ENCODE measurements at places on chromosomes 13 and 19. TPM values are rescaled to one million over a fixed set of nuclear protein-coding genes. Genes with fewer than 3 reads are reported as not detected.

DNA sequence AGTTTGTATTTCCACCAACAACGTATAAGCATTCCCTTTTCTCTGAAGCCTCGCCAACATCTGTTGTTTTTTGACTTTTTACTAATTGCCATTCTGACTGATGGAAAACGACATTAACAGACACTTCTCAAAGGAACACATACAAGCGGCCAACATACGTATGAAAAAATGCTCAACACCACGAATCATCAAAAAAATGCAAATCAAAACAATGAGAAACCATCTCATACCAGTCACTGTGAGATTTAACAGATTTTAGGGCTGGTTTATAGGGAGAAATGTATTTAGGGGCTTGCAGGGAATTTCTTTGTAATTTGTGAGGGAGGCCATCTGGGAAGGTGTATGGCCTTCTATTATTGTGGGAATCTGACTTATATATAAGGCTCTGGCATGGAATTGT is 2.8 kb upstream of the DZIP1 start:
- no peak for DNase-seq

FXYD3 gene
- 2.6 TPM for total RNA-seq

PGLYRP2 gene
- not detected for total RNA-seq

DNA sequence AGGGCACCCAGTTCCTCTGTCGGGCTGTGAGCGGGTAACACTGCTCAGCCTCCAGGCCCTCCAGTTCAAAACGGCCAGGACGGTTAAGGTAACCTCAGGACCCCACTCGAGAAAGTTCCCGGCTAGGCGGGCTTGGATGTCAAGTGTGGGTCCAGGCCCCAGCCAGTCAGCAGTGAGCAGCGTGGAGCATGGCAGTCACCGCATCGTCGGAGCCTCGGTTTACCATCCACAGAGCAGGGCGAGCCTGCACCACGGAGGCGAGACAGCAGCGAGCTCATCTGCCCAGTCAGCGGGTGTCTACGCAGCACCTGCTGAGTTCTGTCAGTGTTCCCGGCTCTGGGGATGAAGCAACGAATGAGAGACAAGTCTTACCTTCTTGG is 8.0 kb upstream of the CNOT3 start:
- no peak for DNase-seq

DNA sequence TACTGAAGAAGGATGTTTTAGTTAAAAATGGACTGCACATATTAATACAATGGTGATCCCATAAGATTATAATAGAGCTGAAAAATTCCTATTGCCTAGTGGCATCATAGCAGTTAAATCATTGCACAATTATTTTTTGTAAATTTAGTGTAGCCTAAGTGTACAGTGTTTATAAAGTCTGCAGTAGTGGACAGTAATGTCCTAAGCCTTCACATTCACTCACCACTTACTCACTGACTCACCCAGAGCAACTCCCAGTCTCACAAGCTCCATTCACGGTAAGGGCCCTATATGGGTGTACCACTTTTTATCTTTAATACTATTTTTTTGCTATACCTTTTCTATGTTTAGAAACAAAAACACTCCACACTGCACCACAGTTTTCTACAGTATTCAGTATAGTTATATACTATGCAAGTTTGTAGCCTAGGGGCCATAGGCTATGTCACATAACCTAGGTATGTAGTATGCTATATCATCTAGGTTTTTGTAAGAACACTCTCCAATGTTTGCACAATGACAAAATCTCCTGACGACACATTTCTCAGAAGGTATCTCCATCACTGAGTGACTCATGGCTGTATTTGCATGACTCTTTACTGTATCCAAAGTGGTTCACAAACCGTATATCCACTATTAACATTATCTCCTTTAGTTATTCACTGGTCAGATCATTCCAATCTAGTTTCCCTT is 536.0 kb downstream of the KLF12 start:
- no peak for DNase-seq

DNA sequence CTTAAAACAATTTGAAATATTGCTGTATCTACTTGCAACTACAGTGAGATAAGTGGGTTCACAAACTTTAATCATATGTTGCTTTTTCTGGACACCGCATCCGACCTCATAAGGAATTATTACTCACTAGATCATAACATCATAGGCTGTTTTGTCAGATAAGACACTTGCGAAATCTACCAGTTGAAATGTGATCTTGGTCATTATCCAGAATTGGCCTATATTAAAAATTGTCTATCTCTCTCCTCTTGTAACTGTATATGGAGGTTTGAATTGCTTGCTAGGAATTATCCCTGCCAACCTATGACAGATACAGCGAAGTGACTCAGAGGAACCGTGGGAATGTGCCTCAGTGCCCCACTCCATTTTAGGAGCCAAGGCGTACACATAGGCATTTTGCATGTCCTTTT is 117.0 kb upstream of the POSTN start:
- no peak for DNase-seq

DNA sequence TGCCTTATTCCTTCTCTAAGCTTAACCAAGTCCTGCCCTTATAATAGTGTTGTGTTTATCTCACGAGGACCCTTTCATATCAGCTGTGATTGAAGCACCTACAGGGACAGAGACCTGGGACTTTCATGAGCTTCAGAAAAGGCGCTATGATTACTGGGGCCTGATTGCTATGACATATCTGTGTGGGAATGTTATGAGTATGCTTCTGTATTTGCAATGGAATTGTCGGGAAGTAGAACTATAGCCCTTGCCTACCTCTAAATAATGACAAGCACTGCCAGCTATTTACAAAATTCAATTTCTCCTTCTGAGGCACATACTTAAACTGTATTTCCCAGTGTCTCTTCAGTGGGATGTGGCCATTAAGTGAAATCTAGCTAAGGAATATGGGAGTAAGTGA is 191.5 kb downstream of the LHFPL6 start:
- no peak for DNase-seq

- DNase-seq, result no peak
Observed at GRCh38 chr13:53151336-53152056, 122.9 kb downstream of the OLFM4 start.

- DNase-seq, result no peak
Observed at GRCh38 chr19:19532806-19533701, 4.3 kb downstream of the YJEFN3 start.

DNA sequence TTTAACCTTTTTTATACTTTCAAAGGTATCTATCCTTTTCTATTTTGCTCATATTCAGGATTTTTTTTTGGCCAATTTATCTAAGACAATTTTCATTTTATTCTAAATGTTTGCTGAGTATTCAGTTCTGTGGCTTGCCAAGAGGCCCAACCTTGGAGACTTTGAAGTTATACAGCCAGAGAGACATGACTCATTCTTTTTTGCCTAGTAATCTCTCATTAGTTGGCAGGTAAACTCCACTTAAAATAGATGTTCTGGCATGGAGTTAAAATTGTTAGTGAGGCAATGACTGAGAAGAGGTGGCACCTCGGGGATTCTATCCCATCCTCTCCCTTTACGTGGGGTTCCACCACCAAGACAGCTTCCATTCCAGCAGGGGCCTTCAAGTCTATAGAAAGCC is 213.8 kb downstream of the KCTD12 start:
- DNase-seq, result no peak

GRCh38 chr13:20831933-20832332 is 58.2 kb upstream of the EEF1AKMT1 start:
- DNase-seq, result no peak

DIAPH3 gene
- 6.5 TPM for total RNA-seq

GRCh38 chr13:41931337-41931736 is 29.6 kb downstream of the VWA8 start:
- DNase-seq, result no peak

Measured in spinal cord (tissue), 10 donors.